ENCODE measurements at places on chromosomes 1 and 21. TPM values are rescaled to one million over a fixed set of nuclear protein-coding genes. Genes with fewer than 3 reads are reported as not detected.

- no peaks in the 10 kb centered on the region for H3K4me1 ChIP-seq
- H3K27ac ChIP-seq: no peak overlapping the region
- no peak overlapping the region for H3K4me3 ChIP-seq
- no peaks in the 10 kb centered on the region for H3K36me3 ChIP-seq
These were observed 10.1 kb upstream of the UBE4B start for GRCh38 chr1:10022656-10023055.

- H3K4me3 ChIP-seq: peak overlapping the region; percentile 89
- peaks cover 70% of the 10 kb centered on the region for H3K4me1 ChIP-seq
- H3K36me3 ChIP-seq: no peaks in the 10 kb centered on the region
- no peaks in the 10 kb centered on the region for H3K27me3 ChIP-seq
- peak overlapping the region; percentile 97 for H3K27ac ChIP-seq
These were observed 44.9 kb upstream of the USP24 start for GRCh38 chr1:55259911-55260609.

DNA sequence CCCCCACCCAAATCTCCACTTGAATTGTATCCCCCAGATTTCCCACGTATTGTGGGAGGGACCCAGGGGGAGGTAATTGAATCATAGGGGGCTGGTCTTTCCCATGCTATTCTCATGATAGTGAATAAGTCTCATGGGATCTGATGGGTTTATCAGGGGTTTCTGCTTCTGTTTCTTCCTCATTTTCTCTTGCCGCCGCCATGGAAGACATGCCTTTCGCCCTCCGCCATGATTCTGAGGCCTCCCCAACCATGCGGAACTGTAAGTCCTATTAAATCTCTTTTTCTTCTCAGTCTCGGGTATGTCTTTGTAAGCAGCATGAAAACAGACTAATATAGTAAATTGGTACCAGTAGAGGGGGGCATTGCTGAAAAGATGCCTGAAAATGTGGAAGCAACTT, 33.4 kb upstream of the ZNF496 start:
- H3K27ac ChIP-seq: no peak overlapping the region
- H3K4me1 ChIP-seq: no peaks in the 10 kb centered on the region
- no peak for DNase-seq
- peaks cover 8% of the 10 kb centered on the region for H3K27me3 ChIP-seq
- H3K4me3 ChIP-seq: no peak overlapping the region

GRCh38 chr1:175183586-175183985, 9.0 kb downstream of the KIAA0040 start:
- no peaks in the 10 kb centered on the region for H3K27me3 ChIP-seq
- H3K4me1 ChIP-seq: peaks cover 91% of the 10 kb centered on the region
- peak overlapping the region; percentile 83 for H3K27ac ChIP-seq
- DNase-seq: no peak

GRCh38 chr1:189673217-189673616, 804.4 kb downstream of the BRINP3 start:
- H3K27me3 ChIP-seq: no peaks in the 10 kb centered on the region
- no peaks in the 10 kb centered on the region for H3K36me3 ChIP-seq
- no peaks in the 10 kb centered on the region for H3K4me1 ChIP-seq
- no peak overlapping the region for H3K4me3 ChIP-seq

GRCh38 chr1:222886878-222887351, 72.1 kb downstream of the DISP1 start:
- peaks cover 6% of the 10 kb centered on the region for H3K36me3 ChIP-seq
- H3K27me3 ChIP-seq: no peaks in the 10 kb centered on the region
- no peak for DNase-seq
- H3K4me1 ChIP-seq: peaks cover 3% of the 10 kb centered on the region
- H3K4me3 ChIP-seq: no peak overlapping the region

DNA sequence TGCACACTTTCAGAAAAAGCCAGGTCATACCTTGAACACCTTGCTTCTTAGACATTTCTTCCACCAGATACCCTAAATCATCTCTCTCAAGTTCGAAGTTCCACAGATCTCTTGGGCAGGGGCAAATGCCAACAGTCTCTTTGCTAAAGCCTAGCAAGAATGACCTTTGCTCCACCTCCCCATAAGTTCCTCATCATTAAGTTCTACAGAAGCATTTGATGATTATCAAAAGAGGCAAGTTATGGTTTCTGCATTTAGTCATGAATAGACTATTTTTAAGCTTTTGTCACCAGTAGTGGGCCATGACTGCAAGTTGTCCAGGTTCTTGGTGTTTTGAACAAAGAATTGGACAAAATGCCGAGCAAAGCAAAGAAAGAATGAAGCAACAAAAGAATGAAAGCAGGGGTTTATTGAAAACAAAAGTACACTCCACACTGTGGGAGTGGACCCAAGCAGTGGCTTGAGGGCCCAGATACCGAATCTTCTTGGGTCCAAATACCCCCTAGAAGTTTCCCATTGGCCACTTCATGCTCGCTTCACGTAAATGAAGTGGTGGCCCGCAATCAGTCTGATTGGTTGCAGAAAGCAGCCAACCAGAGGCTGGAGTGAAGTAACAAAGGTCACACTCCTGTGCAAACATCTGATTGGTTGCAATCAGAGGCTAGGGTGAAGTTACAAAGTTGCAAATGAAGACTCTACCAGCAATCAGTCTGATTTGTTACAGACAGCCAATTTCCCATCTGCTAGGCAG, 9.8 kb upstream of the EGLN1 start:
- peaks cover 20% of the 10 kb centered on the region for H3K27me3 ChIP-seq
- H3K4me3 ChIP-seq: no peak overlapping the region
- no peaks in the 10 kb centered on the region for H3K36me3 ChIP-seq
- no peaks in the 10 kb centered on the region for H3K4me1 ChIP-seq
- no peak overlapping the region for H3K27ac ChIP-seq

DNA sequence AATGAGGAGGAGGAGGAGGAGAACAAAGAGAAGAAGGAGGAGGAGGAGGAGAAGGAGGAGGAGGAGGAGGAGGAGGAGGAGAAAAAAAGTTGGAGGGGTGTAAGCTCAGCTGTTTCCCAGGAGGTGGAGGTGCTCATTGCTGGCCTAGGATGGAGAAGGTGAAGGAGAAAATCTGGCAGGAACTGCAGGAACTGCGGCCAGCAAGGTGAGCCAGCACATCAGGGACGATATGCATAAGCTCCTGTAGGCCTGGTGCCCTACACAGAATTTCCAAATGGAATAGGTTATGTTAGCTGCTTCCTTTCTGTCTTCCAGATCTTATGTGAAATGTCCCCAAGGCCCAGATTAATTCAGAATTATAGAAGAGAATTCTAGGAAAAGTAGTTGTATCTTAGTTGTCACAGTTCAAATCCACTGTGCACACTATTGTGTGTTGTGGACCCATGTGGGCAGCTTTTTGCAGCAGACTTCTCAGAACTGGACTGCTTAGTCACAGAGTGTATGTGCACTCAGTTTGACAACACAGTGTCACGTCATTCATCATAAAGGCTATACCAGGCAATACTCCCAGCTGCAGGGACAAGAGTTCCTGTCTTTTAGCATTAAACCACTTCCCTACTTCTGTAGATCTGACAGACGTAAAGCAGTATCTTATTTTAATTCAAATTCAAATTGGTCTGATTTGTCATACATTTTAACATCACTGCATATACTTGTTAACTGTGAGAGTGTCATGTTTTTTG, 303.7 kb downstream of the HLX start:
- H3K36me3 ChIP-seq: no peaks in the 10 kb centered on the region
- H3K4me1 ChIP-seq: no peaks in the 10 kb centered on the region
- no peak for DNase-seq

DNA sequence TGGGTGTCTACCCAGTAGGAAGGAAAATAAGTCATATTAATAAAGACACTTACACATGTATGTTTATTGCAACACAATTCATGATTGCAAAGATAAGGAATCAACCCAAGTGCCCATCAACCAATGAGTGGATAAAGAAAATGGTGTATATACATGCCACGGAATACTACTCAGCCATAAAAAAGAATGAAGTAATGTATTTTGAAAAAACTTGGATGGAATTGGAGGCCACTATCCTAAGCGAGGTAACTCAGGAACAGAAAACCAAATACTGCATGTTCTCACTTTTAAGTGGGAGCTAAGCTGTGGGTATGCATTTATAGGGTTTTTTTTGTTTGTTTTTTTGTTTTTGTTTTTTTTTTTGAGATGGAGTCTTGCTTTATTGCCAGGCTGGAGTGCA, 49.1 kb downstream of the VANGL2 start:
- H3K4me1 ChIP-seq: peaks cover 64% of the 10 kb centered on the region
- H3K27me3 ChIP-seq: no peaks in the 10 kb centered on the region
- no peaks in the 10 kb centered on the region for H3K36me3 ChIP-seq
- H3K27ac ChIP-seq: peak overlapping the region; percentile 12

GRCh38 chr1:193348091-193348768, 161.8 kb upstream of the B3GALT2 start:
- DNase-seq: no peak
- H3K27me3 ChIP-seq: peaks cover 5% of the 10 kb centered on the region
- H3K4me1 ChIP-seq: no peaks in the 10 kb centered on the region
- H3K36me3 ChIP-seq: no peaks in the 10 kb centered on the region
- H3K27ac ChIP-seq: no peak overlapping the region

DNA sequence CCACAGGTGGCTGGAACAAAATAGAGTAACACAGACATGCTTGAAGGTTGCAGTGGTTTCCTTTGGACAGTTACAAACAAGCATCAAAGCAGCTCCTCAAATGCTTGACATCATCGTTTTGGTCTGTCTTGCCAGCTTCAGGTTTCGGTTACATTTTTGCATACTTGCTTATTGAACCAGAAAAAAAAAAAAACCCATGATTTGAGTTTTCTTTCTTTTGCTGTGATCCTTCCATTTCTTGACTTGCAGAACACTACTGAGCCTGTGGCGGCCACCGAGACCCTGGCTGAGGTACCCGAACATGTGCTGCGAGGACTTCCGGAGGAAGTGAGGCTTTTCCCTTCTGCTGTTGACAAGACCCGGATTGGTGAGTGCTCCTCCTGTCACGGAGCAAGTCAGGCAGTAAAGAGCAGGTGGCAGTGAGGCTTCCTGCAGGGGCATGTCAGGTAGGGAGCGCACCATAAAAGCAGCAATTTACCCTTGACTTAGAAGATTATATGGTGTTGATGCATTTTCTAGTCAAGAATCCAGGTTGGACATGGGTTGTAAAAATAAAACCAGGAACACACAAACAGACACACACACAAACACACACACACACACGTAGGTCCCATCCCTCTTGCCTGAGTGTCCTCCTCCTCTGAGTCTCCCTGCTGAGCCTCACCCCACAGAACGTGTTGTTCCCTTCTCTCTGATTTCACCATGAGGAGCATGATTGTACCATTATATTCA, 30.9 kb downstream of the PRDM2 start:
- peaks cover 98% of the 10 kb centered on the region for H3K4me1 ChIP-seq
- H3K36me3 ChIP-seq: peaks cover 8% of the 10 kb centered on the region
- H3K27ac ChIP-seq: peak overlapping the region; percentile 99
- peak; percentile 95 for DNase-seq
- H3K27me3 ChIP-seq: no peaks in the 10 kb centered on the region

- H3K4me1 ChIP-seq: peaks cover 13% of the 10 kb centered on the region
- H3K27ac ChIP-seq: no peak overlapping the region
- DNase-seq: no peak
- H3K27me3 ChIP-seq: no peaks in the 10 kb centered on the region
These were observed 14.4 kb downstream of the CASP9 start for GRCh38 chr1:15509586-15509985.

DNA sequence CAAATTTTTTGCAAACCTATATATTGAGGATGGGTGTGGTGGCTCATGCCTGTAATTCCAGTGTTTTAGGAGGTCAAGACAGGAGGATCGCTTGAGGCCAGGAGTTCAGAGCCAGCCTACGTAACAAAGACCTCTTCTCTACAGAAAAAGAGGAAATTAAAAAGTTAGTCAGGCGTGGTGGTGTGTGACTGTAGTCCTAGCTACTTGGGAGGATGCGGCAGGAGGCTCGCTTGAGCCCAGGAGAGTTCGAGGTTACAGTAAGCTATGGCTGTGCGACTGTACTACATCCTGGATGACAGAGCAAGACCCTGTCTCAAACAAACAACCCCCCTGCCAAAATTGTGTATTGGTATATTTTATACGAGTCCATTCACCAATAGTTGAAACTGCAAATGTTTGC, 589.7 kb downstream of the DPYD start:
- no peaks in the 10 kb centered on the region for H3K4me1 ChIP-seq
- H3K27me3 ChIP-seq: no peaks in the 10 kb centered on the region
- no peak overlapping the region for H3K27ac ChIP-seq
- no peaks in the 10 kb centered on the region for H3K36me3 ChIP-seq

DNA sequence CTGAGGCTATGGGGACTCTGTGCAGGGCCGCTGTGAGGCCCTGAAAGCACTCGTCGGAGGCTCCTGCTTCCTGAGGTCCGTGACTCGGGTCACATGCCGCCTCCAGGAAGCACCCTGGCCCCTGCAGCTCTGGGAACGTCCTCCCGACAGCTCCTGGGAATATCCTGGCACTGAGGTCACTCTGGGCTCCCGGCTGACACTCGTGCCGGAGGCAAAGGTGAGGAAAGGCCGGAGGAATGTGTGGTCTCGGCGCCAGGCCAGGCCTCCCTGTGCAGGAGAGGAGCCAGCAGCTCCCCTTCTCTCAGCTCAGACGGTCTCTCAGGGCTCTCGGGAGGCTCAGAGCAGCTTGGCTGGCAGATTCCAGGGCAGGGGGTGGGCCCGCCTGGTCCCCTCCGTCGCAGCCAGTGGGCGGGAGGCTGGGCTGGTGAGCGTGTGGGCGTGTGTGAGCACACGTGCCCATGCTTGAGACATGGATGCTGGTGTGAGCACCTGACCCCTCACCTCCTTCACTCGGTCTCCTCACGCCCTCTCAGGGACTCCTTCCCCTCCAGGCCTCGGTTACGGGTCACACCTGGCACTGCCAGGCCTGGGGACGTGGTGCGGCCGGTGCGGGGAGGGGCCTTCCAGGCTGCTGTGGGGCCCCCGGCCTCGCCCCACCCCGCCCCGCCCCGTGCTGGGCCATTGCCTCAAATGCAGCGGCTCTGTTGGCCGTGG, 5.5 kb upstream of the RNF223 start:
- peaks cover 5% of the 10 kb centered on the region for H3K27me3 ChIP-seq
- H3K4me3 ChIP-seq: peak overlapping the region; percentile 63
- H3K27ac ChIP-seq: no peak overlapping the region
- peaks cover 5% of the 10 kb centered on the region for H3K4me1 ChIP-seq
- no peaks in the 10 kb centered on the region for H3K36me3 ChIP-seq

PRELP gene
- polyA plus RNA-seq: not detected

ZBTB40 gene
- polyA plus RNA-seq: 3.0 TPM

BATF3 gene
- not detected for polyA plus RNA-seq

ZNF648 gene
- polyA plus RNA-seq: not detected

ARID4B gene
- 54.9 TPM for polyA plus RNA-seq

CCDC27 gene
- polyA plus RNA-seq: not detected
